ENCODE measurements at places on chromosomes 2 and 18.
A peak's percentile ranks its signal among the peaks of the same experiment; 100 is the strongest.

DNA sequence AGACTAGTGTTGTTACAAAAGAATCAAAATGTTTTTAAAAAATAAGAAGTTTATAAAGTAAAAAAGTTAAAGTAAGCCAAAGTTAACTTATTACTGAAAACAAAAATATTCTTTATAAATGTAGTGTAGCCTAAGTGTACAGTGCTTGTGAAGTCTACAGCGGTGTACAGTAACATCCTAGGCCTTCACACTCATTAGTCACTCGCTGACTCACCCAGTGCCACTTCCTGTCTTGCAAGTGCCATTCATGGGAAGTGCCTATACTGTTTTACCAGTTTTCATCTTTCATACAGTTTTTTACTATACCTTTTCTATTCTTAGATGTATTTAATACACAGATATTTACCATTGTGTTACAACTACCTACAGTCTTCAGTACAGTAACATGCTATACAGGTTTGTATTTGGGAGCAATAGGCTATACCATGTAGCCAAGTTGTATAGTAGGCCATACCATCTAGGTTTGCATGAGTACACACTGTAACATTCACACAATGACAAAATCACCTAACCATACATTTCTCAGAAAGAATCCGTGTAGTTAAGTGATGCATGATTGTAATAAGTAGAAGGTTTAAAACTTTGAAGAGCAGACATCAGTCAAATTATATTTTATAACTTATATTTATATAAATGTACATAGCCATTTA lies 13.4 kb downstream of the SERPINB7 start:
- DNase-seq, result peak; percentile 98

DNA sequence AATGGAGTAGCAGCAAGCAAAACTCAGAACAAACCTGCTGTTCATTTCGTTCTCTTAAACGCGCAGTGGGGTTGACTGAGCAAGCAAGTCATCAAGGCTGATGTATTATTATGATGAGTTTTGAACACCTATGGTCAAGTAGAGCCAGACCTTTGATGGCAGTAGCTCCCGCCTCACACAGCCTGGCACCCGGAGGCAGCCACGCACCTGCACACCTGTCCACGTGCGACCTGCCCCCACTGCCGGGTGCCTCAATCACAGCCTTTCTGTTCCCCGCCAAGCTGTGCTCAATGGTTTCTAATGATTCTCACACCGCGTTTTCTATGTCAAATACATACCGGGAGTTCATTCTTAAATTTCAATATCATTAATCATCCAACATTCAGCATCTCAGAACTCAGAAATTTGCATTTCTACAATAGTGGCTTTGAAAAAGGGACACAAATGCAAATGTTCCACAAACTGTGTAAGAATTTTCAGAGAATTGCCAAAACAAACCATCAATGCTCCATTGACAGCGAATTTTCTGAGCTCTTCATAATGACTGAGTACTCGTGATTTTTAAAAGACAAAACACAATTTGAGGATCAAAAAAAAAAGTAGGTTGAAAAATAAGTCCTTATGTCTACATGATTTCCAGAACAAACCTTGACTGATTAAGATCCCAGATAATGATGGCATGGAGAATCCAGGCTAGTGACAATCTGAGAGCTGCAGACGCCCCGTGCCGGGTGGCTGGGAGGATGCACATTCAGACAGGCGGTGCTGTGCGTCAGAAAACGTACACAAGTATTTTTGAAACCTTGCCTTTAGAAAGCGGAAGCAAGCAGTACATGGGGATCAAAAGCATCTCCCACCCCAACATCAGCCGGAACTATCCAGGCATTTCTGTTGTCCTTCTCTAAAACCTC lies 56.6 kb downstream of the HDAC4 start:
- DNase-seq, result no peak

GRCh38 chr2:62293490-62294271 lies 97.8 kb downstream of the B3GNT2 start:
- peak; percentile 85 for DNase-seq

DNA sequence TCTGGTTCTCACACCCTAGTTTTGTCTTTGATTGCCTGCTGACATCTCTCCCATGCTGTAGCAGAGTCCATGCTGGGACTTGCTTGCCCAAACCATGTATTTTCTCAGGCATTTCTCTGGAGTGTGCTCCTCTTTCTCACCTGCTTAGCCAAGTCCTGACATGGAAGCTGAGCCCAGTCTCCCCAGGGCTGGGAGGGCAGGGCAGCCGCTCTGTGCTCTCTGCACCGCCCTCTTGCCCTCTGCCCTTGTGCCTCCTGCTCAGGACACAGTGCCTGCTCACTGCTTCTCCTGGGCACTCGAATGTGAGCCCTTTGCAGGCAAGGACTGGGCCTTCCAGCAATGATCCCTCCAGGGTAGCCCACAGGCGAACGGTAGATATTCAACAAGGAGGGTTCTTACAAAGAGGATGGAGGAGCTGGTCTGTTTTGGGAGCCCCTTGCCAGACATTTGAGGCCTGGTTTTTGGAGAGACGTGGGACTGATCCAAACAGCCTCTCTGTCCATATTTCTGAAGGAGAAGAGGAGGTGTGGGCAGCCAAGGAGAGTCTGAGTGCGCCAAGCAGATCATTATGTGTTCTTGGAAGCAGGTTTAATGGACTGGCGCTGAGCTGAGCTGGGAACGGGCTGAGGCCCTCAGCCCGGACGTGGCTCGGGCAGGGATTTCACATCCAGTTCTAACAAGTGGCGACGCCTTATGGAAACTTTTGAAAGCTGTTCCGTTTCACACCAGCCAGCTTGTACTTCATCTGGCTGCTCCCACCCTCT lies 4.0 kb downstream of the SLC14A2 start:
- DNase-seq, result peak; percentile 35

DNA sequence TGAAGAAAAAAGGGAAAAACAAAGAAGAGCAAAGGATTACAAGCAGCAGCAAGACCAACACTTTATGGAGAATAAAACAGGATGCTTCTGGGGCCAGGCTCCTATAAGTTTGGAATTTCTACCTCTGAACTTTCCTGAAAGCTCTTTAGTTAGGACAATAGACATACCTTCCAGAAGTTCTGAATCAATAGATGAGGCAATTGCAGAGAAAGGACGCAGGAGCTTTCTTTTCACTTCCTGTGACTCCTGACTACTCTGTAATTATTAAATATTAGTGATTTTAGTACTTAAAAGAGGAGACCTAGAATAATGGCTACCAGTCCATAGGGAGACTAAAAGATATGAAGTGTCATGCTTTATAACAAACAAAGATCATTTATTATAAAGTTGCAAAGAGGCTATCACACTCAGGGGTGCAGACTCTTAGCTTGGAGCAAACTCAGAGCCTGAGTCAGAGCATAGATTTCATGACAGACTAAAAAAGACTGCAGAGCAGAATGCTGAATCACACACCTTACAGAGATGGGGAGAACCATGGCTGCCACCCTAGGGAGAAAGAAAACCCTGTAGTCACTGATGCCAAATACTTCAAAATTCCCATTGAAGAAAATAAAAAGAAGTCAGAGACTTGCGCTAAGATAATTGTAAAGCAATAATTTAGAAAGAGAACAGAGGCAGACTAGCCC lies 52.5 kb upstream of the FAM136A start:
- peak; percentile 84 for DNase-seq

- DNase-seq, result peak; percentile 46
These were observed 45.7 kb upstream of the NEMP2 start for GRCh38 chr2:190579915-190580846.

DNA sequence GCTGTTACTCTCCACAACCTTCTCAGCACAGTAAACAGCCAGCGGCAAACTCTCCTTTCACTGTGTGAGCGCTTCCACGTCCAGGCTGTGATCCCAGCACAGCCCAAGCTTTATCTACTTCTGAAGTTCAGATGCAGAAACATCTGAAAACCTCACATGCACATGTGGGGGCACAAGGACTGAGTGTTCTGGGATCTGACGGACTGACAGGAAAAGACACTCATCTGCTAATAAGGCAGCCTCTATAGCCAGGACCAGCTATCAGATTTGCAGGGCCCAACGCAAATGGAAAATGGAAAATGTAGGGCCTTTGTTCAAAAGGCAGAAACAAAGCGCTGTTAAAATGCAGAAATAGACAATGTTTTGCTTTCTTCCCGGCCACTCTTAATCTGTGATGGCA lies 133.8 kb upstream of the ARHGAP28 start:
- DNase-seq, result no peak

- DNase-seq, result no peak
These were observed 53.6 kb upstream of the COX7A2L start for GRCh38 chr2:42414648-42415047.

- DNase-seq, result no peak
These were observed 206.8 kb downstream of the LPIN1 start for GRCh38 chr2:11953258-11953657.

GRCh38 chr2:128611421-128612320 lies 293.0 kb upstream of the HS6ST1 start:
- DNase-seq, result no peak
